ENCODE measurements at places on chromosomes 1 and 21.
A peak's percentile ranks its signal among the peaks of the same experiment; 100 is the strongest.

GRCh38 chr1:81470275-81470674 lies 330.5 kb upstream of the ADGRL2 start:
- DNase-seq: no peak

DNA sequence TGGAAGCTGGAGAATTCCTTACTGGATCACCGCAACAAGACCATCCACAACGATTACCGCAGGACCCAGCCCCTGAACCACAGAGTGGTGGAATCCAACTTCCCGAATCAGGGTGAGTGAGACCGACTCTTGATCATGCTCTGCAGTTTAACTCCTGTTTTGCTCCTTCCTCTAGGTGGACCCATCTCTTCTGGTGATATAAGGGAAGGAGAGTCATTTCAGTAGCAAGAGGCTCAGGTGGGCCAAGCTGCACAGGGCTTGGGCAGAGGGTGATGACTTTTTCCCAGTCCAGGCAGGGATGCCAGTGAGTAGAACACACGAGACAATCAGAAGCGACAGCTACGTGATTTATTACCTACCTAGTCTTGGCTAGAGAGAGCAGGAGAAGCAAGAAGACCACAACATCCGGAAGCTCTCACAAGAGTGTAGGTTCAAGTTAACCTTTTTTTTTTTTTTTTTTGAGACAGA lies 25.2 kb downstream of the CA6 start:
- DNase-seq: peak; percentile 52

- DNase-seq: no peak
Measured at GRCh38 chr1:50516056-50516455, 92.8 kb upstream of the DMRTA2 start.

DNA sequence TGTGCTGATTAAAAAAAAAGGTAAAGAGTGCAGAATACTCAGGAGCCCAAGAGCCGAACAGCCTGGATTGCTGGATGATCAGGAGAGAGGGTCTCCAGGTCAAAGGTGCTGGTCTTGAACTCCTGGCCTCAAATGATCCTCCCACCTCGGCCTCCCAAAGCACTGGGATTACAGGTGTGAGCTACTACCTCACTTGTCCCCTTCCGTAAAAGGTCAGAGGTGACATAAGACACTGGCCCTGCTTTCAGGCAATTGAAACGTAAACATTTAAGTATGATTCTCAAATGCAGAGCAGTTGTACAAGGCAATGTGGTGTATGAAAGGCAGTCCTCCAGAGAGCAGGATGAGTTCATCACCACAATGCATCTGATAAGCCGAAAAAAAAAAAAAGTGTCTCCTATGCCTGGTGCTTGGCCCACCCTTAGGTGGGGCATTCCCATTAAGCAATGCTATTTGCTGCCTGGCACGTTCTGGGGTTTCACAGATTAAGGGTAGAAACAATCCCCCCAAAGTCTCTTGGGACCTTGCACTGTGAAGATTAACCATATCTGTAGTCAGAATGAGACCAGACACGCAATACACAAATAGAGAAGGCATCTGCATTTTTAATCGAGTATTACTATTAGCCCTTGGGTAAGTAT lies 47.7 kb downstream of the PARP1 start:
- DNase-seq: no peak

DNA sequence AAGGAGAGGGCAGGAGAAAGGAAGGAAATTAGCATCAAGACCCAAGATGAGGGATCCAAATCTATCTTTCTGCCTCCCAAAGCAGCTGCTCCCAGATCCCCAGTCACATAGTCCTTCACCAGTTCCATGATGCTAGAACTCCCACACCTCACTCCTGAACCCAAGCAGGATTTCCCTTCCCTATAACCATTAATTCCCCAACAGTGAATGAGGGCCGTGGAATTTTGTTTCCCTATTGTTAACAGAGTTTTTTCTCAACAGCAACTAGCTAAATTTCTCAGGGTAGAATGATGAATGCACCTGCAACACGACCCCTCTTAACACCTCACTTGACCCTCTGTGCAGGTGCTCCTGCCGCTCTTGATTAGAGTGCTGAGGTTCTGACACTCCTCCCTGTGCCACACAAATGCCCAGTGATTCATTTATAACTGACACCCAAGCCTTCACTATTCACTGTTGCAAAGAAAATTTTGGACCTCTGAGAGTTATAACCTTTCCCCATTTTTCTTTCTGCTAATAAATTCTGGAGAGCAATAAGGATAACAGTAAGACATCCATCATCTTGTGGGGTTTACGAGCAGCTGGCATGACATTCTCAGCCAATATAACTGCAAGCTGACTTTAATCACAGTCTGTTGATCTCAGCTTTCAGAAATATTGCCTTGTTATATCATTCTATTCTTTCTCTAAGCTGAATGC lies 25.4 kb upstream of the NPL start:
- no peak for DNase-seq

- DNase-seq: no peak
Measured at GRCh38 chr1:168683871-168684270, 45.1 kb downstream of the DPT start.

- DNase-seq: no peak
Measured at GRCh38 chr1:206967096-206967849, 3.0 kb downstream of the FCAMR start.

DNA sequence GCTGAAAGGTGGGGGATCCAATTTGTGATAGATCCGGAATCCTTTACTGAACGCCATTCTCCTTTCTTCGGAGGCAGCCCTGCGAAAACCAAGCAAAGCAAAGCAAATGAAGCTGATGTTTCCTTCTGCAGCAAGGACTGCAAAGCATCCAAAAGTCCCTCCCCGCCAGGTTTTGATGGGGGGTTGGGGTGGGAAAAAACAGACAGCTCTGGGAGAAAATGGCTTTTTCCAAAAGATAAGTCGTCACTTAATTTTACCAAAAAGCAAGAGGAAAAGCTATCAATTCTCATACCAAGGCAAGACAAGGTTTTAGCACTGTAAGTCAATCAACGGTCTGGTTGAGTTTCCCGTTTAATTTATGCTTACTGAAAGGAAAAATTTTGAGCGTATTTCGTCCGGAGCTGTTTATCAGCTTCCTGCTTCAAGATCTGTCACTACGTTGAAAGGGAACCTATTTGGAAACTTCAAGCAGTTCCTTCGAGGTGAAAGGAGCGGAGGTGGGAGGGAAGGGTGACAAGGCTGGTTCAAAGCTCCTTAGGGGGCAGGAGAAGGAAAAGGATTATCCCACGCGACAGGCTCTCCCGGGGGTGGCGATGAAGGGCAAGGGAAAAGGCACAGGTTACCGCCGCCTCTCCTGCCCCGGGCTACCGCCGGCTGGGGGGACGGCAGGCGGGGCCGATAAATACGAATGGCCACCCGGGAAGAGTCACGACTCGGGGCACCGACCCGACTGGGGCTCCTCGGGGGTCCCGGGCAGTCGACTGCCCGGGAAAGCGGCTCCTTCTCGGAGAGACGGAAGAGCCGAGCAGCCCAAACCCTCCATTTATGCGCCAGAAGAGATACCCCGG lies 750 bp downstream of the SYNJ1 start:
- DNase-seq: no peak

DNA sequence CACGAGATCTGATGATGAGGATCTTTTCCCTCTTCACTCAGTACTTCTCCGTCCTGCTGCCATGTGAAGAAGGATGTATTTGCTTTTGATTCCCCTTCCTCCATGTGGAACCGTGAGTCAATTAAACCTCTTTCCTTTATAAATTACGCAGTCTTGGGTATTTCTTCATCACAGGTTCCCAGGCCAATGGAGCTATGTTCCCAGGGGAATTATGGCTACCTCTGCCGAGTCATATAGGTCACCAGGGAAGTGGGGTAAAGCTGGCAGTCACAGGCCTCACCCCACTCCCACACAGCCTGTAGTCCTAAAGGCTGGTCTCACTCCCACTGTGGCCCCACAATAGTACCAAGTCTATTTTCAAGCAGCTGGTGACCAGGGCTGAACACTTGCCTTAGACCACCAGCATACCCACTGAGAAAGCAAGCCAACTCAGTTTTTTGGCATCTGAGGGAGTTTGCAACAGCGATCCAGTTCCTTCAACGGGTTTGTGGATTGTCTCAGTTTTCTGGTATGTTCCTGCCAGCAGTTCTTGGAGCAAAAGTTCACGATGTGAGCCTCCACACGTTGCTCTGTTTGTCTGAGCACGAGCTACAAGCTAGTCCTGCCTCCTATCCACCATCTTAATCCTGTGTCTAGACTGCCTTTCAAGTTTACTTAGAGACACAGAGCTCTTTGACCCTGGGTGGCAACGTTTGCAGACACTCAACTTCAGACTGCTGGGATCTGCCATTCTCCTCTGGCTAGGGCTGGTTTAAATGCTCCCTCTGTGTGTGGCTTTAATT lies 104.5 kb downstream of the CENPF start:
- DNase-seq: no peak

DNA sequence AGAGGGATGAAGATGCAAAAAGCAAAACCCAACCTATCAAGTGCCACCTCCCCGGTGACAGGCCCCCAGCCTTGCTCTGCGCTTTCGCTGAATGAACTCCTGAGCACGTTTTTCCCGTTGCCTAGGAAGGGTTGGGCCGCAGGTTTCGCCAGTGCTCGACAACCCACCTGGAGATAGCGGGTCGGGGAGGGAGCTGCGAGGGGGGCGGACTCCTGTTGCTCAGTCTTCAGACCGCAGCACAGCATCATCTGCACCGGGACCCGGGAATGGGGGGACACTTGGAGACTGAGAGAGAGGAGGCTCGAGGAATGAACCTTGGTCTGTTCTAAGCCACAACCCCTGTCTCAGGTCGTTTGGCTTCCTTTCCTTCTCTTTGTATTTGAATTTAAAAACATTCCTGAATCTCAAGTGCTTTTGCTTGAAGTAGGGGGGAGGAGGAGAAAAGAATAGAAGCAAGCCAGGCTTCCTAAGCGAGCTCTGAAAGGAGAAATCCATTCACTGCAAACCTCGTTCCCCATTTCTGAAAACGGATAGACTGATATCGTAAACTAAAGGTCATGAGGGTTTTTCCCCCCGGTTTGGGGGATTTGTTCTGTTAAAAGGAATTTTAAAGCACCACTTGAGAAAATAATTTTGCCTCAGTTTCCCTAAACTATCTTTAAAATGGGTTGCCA lies 1.2 kb downstream of the AK5 start:
- peak; percentile 22 for DNase-seq

- DNase-seq: no peak
Measured at GRCh38 chr1:16126743-16127515, 28.9 kb downstream of the EPHA2 start.

DNA sequence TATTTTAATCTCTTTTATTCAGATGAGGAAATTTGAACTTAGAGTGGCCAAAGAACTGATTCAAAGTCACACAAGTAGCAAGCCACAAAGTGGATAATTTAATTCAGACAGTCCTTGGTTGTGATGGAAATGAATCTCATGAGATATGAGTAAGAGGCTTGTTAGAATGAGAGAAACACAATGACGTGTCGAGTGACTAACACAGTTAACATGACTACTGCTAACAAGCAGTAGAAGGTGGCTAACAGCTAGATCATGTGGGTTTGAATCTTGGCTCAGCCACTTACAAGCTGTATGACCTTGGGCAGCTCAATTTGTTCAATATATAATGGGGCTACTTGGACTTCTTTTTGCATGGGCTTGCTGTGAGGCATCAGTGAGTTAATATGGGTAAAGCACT lies 104.5 kb upstream of the LMO4 start:
- DNase-seq: no peak

DNA sequence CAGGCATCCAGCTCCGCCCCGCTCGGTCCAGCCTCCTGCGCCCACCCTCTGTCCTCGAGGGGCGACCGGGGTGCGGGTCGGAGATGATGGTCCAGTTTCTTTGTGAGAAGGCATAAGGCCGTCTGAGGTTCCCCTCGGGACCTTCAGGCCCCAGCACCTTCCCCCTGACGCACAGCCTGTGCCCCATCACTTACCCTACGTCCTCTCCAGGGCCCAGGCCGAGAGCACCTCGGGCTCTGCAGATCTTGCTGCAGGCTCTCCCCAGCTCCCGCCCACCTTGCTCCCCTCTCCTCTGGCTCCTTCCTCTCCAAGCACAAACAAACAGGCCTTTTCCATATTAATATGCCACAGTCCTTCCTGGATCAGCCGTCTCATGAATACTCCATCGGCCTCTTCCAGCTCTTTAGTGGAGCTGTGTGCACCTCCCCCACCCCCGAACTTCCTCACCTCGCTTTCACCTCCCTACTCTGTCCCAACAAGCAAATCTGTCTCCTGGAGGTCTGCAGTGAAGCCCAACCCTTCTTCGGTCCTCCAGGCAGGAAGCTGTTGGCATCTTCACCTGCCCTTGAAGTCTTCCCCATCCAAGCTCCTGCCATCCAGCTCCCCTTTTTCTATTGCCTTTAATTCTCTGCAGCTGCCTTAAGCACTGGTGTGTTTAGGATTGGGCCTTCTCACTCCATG lies 448 bp upstream of the COL9A2 start:
- DNase-seq: no peak

DNA sequence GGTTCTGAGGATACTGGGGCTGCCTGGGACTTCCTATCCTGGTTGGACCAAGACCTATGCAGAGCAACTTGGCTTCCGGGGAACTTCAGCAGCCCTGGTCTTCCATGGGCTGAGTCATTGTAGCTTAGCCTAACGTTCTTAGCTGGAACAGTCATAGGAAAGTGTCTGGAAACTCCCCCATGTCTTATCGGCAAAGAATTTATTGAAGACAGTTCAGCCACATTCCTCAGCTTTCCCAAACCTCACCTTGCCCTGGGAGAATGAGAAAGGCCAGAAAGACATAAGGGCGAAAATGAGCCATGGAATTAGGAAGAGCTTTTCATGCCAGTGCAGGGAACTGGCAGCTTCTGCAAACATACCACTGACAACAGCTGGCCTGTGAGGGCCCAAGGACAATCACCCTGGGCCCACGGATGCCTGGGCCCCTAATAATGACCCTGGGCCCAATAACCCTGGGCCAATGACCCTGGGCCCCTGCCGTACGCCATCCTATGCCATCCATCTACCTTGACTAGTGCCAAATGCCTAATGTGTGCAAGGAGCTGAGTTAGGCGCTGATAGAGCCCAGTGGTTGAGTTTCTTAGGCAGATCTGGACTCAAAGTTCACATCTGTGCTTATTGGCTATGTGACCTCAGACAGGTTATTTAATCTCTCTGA lies 114.4 kb upstream of the GADD45A start:
- DNase-seq: no peak

- DNase-seq: no peak
Measured at GRCh38 chr1:208222376-208223126, 21.6 kb downstream of the PLXNA2 start.

DNA sequence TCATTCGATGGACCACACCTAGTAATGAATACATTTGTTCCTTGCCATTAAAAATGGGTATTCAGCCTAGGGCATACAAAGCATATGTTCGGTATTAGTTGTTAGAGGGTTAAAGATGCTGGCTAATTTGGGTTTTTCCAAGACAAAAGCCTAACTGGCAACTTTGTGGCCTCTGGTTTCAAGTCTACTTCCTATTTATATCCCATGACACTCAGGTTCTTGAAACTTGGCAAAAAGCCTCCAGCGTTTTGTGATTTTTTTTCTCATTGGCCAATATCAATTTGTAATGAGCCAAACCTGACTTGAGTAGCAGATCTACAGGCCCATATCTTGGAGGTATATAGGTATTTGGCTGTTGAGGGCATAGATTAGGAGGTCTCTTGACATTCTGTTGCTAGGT lies 75.3 kb downstream of the C1orf21 start:
- DNase-seq: no peak

DNA sequence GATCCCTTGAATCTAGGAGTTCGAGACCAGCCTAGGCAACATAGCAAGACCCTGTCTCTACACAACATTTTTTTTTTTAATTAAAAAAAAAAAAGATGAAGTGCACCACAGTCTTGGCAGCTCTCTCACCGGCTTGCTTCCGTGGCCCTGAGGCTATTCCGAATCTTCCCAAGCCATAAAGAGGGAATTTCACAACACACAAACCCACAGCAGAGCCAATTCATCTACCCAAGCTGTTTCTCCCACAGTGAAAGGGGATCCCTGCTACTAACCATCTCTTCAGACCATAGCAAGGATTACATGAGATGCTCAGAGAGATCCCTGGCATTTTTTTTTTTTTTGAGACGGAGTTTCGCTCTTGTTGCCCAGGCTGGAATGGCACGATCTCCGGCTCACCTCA lies 8.3 kb upstream of the CHD5 start:
- DNase-seq: no peak
